ENCODE measurements at places on chromosomes 7 and 10.

DNA sequence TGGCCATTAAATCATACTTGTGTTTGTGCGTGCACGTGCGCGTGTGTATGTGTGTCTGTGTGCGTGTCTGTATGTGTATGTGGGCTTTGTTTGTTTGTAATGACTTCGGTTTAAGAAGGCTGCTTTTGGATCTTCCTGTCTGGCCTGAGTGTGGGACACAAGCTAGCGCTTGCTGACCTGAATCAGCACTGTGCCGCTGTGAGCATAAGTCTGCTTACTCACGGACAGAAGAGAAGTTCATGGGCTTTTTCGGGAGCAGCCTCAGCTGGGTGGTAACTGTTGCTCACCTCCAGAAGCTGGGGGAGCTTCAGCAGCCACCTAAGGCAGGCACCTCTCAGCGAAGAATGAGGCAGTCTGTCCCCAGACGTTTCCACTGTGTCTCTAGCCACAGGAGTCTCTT is 56.1 kb upstream of the TRUB1 start:
- DNase-seq, result no peak

DNA sequence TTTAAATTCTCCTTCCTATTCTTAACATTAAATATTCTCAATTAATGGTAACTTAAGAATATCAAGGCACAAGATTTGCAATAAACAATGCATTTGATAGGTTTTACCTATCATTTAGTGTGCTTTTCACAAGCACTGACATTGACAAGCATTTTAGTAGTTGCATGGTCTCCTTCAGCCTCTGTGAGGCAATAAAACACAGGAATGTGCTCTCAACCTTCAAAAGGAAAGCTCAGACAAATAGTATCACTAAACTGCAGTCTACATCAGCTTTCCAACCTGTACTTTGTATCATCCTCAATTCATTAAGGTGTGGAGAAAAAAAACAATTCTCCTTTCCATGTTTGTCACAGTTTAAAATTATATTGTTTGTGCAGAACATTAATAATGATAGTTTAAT is 51.1 kb upstream of the TSPAN13 start:
- DNase-seq, result no peak

DNA sequence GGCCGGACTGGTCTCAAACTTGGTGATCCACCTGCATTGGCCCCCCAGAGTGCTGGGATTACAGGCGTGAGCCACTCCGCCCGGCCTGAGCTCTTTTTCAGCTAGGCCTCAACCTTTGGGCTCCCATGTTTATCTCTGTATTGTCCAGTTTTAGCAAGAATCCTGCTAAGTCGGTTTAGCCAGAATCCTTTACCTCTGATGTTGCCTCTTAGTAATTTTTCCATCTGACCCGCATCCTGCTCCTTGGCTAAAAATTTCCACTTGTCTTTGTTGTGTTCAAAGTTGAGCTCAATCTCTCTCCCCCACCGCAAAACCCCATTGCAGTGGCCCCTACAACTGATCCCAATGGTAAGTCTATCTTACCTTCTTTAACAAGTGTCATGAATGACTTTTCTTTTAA is 20.7 kb upstream of the ST7 start:
- no peak for DNase-seq

DNA sequence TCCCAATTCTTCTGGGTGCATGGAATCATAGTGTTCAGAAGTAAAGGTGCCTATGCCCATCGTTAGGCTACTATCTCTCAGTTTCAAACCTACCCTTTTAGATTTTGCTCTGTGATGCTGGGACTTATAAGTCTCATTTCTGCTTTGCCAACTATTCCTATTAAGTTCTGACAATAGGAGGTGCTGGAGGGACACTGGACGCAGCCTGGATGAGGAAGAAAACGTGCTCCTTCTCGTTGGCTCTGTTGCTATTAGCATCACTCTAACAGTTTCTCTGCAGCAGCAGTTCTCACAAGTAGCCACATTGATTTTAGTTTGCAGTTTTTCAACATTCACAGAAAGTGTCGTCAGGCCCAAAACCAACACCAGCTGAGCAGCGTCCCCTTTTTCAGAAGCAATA is 72.4 kb downstream of the ABCC2 start:
- no peak for DNase-seq

DNA sequence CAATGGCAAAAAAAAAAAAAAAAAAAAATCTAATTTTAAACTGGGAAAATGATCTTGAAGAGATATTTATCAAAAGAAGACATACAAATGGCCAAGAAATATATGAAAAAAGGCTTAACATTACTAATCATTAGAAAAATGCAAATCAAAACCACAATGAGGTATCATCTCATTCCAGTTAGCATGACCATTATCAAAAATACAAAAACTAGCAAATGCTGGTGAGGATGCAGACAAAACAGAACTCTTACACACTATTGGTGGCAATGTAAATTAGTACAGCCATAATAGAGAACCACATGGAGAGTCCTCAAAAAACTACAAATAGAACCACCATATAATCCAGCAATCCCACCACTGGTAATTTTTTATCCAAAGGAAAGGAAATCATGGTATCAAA is 489.6 kb downstream of the TNS3 start:
- DNase-seq, result no peak

- no peak for DNase-seq
Measured at GRCh38 chr10:31148951-31149350, 117.3 kb upstream of the ZNF438 start.

DNA sequence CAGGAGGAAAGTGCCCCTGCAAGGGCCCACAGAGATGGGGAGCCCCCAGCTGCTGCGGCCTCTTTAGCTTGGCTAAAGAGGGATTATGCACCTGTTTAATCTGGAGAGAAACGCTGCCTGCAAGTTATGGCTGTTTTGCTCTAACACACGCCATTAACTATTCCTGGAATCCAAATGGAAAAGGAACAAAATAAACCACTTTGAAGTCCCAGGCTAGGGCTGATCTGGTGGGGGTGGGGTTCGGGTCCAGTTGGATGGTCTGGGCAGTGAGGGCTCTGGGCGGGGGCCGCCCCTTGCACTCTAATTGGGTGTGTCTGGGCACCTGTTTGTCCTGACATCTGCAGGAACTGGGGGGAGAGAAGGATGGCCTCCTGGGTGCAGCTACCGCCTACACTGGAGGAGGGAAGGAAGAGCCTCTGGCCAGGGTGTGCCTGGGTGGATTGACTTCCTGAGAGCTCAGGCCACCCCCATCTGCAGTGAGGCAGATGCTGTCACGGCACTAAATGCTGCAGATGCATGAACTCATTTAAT is 300.6 kb downstream of the ZEB1 start:
- no peak for DNase-seq

Measured in stimulated activated CD4-positive, alpha-beta T cell treated with anti-CD3 and anti-CD28 coated beads, TNF-alpha, amount 100 ng/mL, for 1 hour (primary cell).